ENCODE measurements at places on chromosomes 13 and 19. TPM values are rescaled to one million over a fixed set of nuclear protein-coding genes. Genes with fewer than 3 reads are reported as not detected.

PBX4 gene
- total RNA-seq = 3.3 TPM

GRCh38 chr13:59856281-59856810, 307.4 kb downstream of the DIAPH3 start:
- DNase-seq = no peak

GRCh38 chr19:44025217-44025936, at the start of gene ZNF222:
ZNF222 (plus strand) TSS chr19:44025379; CDS start chr19:44025437, 58 bp downstream.
- DNase-seq = peak; percentile 76

ZNF563 gene
- 6.7 TPM for total RNA-seq

GRCh38 chr13:93561576-93562225, 335.1 kb downstream of the GPC6 start:
- no peak for DNase-seq

DNA sequence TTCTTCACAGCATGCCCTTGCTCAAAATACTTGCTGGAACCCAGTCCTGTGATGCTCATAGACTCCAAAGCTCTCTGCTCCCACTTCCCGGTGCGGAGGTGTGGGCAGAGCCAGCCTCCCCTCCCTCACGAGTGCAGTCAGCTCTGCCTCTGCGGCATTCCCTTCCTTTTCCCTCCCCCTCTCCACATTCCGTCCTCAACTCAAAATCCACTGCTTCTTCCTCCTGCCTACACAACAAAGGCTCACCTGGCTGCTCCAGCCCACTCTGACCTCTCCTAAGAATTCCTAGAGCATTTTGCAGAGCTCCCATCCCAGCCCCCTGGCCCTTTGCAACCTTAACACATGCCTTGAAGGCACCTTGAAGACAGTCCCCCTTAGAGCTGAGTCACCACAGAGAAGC, 527.9 kb downstream of the MYO16 start:
- DNase-seq = no peak

SIGLEC8 gene
- total RNA-seq = not detected

ZNF729 gene
- total RNA-seq = not detected

DNA sequence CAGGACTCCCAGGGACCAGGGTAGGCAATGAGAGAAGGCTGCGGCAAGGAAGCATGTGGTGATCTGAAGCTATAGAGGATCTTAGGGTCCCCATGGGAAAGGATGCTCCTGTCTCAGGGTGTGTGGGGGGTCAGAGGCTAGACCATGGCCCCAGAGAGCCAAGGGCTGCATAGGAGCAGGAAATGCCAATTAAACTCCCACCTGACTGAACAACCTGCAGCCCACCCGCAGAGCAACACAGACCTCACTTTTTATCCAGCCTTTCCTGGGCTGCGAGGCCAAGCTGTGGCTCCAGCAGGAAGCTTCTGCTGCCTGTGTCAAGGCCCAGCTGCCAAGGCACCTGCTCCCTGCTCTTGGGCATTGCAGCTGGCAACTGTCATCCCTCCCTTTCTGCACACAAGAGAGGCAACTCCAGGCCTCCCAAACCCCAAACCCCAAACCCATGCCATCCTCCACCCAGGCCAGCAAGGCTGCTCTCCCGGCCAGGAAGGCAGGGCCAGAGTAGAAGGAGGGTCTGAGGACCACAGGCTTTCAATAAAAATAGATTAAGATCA, 290.1 kb downstream of the FOXO1 start:
- DNase-seq = no peak

DNA sequence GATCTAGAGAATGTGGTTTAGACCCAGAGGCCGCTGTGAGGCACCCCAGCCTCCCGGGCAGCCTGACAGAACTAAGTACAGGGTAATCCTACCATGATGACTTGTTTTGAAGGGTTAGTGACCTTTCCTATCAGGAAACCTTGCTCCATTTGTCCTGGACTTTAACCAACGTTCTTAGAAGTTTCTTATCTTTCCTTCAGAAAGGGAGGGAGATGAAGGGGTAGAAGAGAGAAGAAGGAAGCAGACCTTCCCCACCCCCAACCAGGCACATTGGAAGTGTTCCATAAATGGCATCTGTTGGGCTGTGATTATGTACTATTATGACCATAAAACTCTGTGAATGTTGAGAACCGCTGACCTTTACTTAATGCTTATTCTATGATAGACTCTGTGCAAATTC, 184.2 kb downstream of the OXGR1 start:
- DNase-seq = no peak

ZNF793 gene
- total RNA-seq = 11.6 TPM

ATP7B gene
- total RNA-seq = 5.1 TPM

YJEFN3 gene
- total RNA-seq = 2.6 TPM

GRCh38 chr19:47491358-47492136, 7.5 kb upstream of the KPTN start:
- DNase-seq = no peak

DNA sequence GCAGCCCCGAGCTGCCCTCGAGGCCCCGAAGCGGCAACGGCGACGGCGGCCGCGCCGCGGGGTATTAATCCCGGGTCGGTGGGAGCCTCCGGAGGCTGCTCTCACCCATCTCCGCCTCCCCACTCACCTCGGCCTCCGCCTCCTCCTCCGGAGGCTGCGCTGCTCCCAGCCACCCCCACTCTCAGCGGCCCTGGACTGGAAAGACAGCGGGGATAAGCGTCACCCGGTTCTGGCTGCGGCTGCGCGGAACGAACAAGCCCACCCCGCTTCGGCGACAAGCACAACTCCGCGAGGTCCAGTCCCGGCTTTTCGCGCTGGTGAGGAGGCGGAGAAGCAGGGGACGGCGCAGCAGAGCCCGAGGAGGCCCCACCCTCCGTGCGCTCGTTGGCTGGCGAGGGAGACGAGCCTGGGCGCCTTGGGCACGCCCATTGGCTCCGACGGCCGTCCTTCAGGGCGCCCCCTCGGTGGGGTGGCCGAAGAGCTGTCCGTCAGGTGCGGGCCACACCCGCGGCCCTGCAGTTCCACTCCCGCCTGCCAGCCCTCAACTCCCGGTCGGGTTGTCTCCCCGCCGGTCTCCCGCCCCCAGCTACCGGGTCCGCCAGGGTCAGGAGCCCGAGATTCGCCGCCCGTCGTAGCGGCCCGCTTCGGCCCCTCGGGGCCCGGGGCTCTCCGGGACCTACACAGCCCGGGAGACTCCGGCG, at the start of gene ZMYM5:
Gene ZMYM5, minus strand, starts transcription at position 327 of the 701 bp plus-strand sequence. CDS start 11,469 bp downstream, outside the sequence.
- peak; percentile 98 for DNase-seq

DNA sequence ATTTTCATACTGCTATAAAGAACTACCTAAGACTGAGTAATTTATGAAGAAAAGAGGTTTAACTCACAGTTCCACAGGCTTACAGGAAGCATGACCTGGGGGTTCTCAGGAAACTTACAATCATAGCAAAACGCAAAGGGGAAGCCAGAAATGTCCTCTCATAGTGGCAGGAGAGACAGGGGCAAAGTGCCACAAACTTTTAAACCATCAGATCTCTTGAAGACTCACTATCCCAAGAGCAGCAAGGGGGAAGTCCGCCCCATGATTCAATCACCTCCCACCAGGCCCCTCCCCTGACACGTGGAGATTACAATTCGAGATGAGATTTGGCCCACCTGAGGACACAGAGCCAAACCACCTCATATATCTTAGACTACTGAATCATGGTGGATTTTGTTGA, 198.7 kb downstream of the KCTD12 start:
- no peak for DNase-seq

CGB3 gene
- total RNA-seq = not detected

ZNF835 gene
- 4.9 TPM for total RNA-seq

FGF22 gene
- total RNA-seq = 1.6 TPM

DNA sequence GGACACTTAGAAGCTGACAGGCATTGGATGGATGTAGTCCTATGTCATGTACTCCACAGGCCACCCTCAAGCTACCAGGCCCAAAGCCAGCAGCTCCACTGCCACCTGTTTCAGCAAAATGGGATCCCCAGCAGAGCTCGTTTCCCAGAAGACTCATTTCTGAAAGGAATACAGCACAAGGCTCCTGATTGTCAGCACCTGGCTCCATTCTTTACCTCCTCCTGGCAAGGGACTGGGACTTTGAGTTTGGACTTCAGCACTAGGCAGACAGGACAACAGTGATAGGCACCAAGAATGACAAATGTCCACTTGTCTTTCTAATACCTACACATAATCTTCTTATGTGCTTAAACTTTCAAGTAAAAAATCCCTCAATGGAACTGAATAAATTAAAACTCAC, 150.4 kb upstream of the RXFP2 start:
- no peak for DNase-seq

GRCh38 chr19:23908165-23908564, 6.5 kb upstream of the ZNF726 start:
- DNase-seq = no peak

- no peak for DNase-seq
Measured at GRCh38 chr13:112986946-112987681, 18.1 kb downstream of the MCF2L start.

- peak; percentile 21 for DNase-seq
Measured at GRCh38 chr19:1481893-1482360, 2.9 kb upstream of the C19orf25 start.

ZNF528 gene
- total RNA-seq = 25.9 TPM

DNA sequence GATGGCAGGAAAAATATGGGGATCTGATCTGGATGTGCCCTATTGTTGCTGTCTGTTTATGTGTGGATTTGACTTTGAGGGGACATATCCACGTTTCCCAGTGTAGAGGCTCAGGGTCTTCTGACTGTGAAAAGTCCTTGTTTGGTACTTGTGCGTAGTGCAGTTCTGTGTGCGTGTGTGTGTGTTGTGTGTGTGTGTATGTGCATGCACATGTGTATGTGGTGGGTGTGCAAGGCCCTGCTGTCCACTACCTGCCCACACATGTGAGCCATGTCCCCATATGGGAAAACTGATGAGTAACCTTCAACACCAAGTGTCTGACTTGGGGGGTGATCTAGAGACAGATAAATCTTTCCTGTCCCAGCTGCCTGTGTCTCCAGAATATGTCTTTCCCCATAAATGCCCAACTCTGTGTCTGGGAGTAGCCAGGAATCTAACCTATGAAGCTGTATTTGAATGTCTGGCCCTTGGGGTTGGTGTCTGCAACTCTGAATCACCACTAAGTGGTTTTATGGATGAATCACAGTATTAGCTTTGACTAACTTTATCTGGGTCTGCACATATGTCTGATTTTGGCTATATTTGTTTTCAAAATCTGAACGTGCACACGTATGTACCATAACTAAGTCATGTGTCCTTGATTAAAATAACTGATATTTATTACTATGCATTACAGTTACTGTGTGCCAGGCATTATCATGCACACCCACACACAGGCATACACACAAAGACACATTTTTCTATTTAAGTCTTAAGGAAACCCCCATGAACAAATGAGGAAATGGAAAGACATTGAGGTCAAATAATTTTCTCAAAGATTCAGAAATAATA, 17.4 kb downstream of the KLK2 start:
- DNase-seq = no peak

DNA sequence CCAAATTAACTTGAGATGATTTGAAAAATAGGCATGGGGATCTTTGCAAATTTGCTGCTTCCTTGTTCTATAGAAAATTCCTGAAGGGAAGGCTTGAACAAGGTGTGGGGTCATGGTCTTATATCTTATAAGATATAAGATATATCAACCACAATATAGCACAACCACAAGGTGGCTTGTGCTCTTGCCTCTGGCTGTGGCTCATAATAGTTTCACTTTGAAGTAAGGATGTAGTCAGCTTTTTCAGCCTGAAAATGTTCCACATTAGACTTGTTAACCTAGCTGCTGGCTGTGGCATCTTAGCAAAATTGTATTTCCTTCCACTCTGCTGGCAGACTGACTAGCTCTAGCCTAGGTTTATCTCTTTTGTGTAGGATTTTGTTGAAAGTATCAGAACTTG, 169.7 kb downstream of the KLF5 start:
- DNase-seq = no peak

GRCh38 chr13:26694609-26695359, 65.8 kb downstream of the GPR12 start:
- DNase-seq = no peak

Measured in ovary (tissue), 10 donors.